ENCODE measurements at places on chromosomes 16 and 17.
A peak's percentile ranks its signal among the peaks of the same experiment; 100 is the strongest.

- no peak for DNase-seq
Measured at GRCh38 chr16:47258874-47259461, 115.2 kb upstream of the NETO2 start.

DNA sequence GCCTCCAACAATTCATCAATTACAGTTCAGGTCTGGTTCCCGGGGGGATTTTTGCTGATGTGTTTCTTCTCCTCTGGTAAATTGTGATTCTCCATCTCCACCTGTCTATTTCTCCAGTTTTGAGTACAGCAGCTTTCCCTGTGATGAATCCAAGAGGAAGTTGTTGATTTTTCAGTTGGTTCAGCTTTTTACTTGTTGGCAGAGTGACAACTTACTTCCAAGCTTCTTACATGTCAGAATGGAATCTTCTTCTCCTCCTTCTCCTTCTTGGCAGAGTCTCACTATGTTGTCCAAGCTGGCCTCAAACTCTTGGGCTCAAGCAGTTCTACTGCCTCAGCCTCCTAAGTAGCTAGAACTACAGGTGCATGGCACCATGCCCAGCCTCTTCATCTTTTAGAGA lies 33.4 kb upstream of the TMEM92 start:
- no peak for DNase-seq

- no peak for DNase-seq
Measured at GRCh38 chr16:86756882-86757703, 178.7 kb downstream of the FOXL1 start.

GRCh38 chr16:83967838-83968305 lies at the start of gene NECAB2:
NECAB2 (plus strand) TSS chr16:83968244; CDS start chr16:83968649, 405 bp downstream.
- DNase-seq = no peak

DNA sequence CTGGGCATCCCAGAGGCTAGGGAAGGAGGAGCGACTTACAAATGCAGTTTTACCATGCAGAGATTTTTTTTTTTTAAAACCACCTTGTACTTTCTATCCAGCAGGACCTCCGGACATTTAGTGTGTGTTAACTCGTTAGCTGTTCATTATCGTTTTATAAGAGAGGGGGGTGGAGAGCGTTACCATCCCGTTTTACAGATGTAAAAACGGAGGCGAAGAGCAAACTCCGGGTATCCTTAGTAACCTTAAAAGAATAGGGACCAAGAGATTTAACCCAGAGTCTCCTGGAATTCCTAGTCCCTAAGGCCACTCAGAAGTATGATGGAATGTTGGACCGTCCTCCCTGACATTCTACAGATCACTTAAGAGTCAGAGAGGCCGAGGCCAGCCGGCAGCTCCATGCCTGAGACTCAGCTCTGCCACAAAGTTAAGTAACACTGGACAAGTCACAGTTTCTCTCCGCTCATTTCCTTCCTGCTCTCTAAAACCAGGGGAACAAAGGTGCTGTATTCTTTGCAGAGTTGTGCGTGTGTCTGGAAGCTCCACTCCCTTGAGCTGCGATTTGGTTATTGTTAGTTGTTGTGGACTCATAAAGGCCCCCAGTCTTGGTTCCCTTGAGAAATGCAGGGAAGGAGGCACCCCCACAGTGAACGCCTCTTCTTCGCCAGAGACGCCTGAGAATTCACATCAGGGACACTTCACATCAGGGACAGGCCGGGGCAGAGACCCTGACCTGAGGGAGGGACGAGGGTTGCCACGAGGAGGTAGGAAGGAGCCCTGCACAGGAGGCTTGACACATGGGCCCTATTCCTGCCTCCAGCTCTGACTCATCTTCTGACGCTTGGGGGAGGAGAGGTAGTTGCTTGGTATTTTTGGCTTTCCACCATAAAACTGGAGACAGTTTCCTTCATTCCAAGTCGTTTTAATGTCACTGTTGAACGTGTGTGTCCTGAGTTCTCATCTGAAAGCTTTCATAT lies 1.2 kb downstream of the DUSP14 start:
- no peak for DNase-seq

GRCh38 chr16:63337264-63337663 lies 1301.0 kb upstream of the CDH8 start:
- DNase-seq = no peak

DNA sequence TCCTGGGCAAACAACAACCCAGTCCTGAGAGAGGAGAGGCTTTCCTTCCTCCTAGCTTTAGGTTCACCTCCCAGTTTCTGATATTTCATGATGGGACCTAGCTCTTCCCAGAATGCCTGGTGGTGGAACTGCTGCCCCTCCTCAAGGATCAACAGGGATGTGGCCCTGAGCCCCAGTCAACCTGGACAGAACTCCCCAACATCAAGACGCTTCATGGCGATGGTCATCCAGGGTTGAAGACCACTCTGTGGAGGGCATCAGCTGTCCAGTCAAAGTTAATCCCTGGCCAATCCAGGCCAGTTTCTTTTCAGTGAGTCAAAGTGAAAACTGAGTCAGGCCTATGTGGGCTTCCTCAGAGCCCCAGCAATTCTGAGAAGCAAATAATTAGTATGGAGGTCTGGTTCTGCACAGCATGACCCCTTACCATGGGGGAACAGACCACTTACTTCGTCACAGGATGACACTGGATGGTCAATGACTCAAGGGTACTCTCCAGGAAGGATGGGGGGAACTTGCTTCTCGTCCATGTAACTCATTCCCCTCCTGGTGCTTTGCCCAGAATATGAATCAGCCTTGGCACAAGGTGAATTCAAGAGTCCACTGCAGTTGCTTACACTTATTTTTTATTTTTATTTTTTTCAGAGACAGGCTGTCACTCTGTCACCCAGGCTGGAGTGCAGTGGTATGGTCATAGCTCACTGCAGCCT lies 14.7 kb upstream of the XYLT2 start:
- DNase-seq = no peak

DNA sequence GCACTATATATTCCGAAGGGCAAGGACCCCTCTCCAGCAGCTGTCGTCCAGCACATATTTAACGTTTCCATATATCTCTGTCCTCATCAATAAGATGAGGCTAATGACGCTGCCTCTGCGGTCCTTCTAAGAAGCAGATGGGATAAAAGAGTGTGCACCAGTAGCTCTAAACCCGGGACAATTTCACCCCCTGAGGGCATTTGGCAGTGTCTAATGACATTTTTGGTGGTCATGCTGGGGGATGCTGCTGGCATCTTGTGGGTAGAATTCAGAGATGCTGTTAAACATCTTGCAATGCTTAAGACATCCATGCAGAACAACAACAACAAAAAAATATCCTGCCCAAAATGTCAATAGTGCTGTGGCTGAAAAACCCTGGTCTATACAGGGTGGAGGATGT lies 372.9 kb downstream of the CDH13 start:
- DNase-seq = no peak

DNA sequence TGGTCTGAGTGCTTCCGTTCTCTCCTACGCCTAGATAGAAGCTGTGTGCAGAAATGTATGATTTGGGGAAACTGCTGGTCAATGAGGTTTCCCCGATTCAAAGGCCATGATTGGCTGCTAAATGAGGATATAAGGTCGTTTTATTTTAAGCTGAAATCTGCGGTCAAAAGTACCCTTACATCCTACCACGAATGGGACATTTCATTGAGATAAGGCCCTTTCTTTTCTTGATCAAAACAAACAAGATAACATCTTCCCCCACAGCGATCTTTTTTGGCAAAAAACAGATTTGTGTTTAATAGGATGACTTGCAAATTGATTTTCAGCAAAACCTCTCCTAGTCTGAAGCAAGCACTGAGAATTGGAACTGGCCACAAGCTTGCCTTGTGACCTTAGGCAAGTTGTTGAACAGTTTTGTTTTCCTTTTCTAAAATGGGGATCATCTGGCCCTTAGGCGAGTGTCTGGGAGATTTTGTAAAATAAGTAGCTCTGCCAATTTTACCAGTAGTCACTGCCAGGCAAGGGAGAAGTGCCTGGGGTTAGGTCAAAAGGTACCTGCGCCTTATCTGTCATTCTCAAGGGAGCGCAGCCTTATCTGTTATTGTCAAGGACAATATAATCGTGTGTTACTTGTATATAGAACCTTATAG lies 635 bp downstream of the SCPEP1 start:
- DNase-seq = no peak

- no peak for DNase-seq
Measured at GRCh38 chr17:58376472-58377000, 24.5 kb upstream of the SUPT4H1 start.

GRCh38 chr17:41966463-41967140 lies at the start of gene CNP:
CNP (plus strand) TSS chr17:41966795; CDS start chr17:41966885, 90 bp downstream.
- DNase-seq = peak; percentile 54

DNA sequence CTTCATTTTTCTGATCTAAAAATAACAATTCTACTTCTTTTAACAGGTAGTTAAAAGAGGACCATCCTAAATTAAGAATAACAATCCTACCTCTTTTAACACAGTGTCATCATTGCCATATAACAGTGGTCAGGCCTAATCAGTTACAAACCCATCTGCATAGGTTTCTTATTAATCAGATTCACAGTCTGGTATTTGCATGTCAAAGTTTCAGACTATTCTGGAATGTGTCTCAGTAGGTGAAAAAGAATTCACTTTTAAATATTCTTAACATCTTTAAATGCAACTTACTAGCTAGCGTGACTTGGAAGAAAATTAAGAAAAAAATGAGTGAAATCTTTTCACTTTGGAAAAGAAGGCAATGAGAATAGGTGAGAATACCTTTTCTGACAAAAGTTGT lies 6.8 kb upstream of the KRT12 start:
- DNase-seq = no peak

DNA sequence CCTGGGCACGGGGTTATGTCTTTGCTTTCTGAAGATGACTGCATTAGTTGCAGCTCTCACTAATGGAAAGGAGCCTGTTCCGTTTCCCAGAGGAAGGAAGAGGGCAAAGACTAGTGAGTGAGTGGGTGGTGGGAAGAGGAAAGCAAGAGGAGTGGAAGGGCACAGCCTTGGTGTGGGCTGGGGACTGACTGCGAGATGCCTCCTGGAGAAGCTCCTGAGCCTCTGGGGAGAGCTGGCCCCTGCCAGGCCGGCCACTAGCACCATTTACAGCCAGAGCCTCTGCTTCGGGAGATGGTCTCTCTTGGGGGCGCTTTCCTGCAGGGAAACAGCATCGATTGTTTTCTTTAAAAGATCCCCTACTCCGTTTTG lies 825 bp upstream of the RHBDL3 start:
- DNase-seq = no peak

- DNase-seq = no peak
Measured at GRCh38 chr16:5882087-5882640, 784.6 kb upstream of the EEF2KMT start.

DNA sequence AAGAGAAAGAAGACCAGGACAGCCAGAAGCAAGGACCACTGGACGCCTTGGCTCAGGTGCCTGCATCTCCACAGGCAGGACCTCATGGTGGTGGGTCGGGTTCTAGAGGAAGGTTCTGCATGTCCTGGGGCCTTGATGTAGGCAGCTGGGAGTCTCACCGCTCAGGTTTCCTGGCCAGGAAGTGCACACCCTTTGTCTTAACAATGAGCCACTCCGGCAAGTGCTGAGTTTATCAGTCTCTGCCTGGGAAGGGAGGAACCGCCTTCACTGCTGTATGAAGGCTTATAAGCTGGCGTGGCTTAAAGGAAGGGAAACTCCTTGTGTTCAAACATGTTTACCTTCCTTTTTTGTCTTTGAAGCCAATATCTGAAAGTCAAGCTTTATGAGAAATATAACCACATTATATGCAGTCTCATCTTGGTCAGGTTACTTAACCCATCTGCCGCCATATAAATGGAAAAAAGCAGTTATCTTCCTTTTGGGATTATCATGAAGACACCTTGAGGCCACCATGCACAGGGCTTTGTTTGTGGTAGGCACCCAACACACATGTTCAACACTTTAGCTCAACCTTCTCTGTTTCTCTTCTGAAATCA lies at the start of gene ST6GALNAC1:
Gene ST6GALNAC1, minus strand, starts transcription at position 205 of the 596 bp plus-strand sequence. Its CDS starts 119 bp downstream, at position 86.
- DNase-seq = no peak

GRCh38 chr16:5026664-5027063 lies 7.1 kb downstream of the NAGPA start:
- DNase-seq = no peak

DNA sequence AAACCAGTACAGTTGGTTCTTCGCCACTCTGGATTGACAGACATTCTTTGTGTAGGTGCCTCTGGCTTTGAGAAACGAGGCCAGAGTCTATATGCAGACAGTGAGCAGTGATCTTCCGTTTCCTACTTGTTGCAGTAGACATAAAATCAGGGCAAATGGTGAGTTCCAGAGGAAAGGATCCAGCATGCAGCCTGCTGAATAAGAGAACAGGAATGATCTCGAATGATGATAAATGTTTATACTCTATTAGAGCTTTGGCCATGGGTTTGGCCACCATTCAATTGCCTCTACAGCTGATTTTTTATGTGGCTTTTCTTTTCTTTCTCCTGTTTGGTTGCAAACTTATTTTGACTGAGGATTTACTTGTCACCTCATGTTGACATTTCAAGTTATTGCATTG lies 286.7 kb downstream of the IRX3 start:
- no peak for DNase-seq

DNA sequence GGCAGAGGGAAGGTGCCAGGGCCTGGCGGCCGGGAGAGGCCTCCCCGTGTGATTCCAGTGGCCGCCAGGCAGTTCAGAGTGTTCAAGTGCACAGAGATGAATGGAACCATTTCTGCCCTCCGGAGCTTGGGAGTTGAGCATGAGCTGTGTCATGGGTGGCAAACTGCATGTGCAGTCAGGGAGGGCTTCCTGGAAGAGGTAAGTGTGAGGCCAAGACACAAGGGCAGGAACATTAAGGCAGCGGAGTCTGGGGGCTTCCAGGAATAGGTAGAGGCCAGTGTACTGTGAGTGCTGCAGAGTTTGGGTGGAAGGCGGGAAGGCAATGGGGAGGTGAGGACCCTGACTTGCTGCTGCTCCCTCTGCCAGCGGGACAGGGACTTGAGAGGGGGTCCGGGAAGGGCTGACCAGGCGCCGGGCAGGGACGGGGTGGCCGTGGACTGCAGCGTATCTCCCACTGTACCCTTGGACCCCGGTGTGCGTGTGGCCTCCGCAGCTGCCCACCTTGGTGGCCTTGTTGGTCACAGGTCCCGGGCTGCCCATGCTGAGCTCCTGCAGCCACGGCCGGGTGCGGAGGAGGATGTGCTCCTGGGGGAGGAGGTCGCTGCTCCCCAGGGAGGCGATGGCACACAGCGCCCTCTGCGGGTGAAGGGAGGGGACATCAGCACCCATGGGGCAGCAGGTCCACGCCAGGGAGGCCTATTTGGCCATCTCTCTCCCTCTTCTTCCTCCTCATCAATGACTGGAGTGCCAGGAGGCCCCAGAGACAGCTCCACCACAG lies 7.5 kb upstream of the CEP131 start:
- DNase-seq = no peak

All from NCI-H2081 treated with DMSO at 0.1 percent for 48 hours (cell line).